ENCODE measurements at places on chromosomes 6 and 20.

DNA sequence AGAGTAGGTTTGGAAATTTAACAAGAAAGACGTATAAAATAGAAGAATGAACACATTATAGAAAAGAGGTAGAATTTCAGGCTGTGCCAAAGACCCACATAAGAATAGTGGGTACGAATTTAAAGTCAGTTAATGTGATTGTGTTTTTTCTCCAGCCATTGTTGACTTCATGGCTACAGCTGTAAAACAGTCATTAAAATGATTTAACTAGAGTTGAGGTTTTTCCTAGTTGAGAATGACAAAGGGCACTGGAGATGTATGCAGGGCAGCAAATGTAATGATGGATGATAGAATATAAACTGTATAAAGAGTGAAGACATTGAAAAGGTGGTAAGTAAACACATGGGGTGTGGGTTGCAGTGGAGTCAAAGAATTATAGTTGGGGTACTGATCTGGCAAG, 72.7 kb downstream of the LIN28B start:
- no peak for DNase-seq

DNA sequence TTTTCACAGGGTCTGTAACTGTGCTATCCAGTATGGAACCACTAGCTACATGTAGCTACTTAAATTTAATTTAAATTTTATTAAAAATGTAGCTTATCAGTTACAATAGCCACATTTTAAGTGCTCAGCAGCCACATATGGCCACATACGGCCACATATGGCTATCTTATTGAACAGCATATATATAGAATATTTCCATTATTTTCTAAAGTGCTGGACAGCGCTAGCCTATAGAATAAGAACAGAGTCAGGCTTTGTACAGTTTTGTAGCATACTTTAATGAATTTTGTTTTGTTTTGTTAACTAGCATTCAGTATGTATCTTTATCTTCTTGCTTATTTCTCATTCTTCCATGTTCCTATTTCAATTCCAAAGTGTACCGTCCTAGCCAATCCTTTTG, 118.4 kb downstream of the JAG1 start:
- no peak for DNase-seq

DNA sequence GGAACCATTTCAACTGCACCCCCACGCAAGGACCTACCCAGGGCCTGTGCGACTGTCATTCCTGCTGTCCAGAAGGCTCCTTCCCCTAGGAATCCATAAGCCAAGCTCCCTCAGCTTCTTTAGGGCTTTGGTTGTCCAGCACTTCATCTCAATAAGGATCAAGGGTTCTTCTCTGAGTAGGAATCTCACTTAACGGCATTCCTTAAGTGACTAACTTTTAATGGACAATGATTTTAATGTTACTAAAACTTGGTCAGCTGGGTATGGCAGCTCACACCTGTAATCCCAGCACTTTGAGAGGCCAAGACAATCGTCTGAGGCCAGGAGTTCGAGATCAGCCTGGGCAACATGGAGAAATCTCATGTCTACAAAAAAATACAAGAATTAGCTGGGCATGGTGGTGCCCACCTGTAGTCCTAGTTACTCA, 13.4 kb downstream of the UBE2V1 start:
- DNase-seq, result no peak

DNA sequence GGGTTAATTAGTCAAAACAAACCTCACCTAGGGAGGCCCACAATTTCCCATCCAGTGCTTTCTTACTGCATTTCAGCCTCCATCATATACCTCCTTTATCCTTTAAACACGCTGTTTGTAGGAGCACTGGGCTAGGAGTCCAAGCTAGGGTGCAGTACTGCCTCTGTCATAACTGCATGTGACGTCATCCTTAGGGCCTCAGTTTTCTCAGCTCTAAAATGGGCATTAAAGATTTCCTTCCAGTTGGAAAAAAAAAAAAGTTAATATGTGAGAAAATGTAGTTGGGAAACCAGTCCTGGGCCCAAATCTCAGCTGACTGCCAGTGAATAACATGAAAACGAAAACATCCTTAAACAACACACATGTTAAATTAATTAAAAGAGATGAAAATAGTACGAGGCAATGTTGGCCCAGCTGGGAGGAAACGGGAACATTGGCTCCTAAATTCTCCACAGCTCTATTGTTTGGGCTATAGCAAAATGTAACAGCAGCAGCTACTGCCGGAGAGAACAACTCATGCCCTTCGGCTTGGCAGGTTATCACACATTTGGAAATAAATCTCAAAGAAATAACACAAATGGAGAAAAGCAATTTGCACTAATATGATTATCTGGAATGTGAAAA, 79.9 kb upstream of the CCDC167 start:
- no peak for DNase-seq

DNA sequence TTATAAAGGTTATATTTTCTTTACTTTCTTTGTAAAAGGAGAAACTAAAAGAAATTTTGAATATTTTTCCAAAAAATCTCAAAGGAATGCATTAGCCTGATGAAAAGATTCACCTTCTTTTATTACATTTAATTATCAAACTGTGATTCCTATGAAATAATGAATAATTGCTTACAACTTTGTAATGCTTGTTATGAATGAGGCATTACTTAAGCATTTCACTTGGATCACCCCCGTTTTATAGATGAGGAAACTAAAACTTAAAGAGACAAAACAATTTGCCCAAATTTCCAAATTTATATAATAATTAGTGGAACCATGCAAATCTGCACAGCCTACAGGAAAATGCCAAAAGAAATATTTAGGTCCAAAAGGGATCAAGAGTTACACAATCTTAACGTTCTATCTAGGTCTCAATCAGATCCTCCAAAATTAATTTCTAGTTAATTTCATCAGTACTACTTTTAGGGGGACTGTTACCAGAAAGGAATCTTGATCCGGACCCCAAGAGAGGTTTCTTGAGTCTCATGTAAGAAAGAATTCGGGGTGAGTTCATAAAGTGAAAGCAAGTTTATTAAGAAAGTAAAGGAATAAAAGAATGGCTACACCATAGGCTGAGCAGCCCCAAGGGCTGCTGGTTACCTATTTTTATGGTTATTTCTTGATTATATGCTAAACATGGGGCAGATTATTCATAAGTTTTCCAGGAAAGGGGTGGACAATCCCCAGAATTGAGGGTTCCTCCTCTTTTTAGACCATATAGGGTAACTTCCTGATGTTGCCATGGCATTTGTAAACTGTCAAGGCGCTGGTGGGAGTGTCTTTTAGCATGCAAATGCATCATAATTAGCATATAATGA, 288.0 kb downstream of the ADGB start:
- DNase-seq, result no peak

DNA sequence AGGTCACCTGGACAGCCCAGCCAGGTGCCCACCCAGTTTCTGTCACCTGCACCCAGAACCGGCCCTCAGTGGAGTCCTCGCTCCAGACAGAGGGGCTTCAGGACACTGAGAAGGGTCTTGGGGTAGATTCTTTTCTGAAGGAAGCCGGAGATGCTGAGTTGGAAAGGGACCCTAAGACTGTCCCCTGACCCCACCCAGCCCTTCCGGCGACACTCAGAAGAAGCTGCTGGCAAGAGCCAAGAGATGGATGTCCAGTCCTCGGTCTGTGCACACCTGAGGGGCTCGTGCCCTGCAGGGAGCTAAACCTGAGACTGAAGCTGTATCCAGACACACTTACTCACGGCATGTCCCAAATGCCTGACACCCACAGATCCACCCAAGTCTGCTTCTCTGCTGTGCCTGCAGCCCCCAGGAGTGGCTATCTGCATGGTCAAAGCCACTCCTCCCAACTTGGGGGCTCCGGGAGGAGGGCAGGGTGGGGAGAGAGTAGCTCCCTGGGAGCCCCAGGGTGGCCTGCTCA, 20.2 kb downstream of the NTSR1 start:
- DNase-seq, result no peak

GRCh38 chr20:6663104-6663503, 104.4 kb upstream of the BMP2 start:
- no peak for DNase-seq

DNA sequence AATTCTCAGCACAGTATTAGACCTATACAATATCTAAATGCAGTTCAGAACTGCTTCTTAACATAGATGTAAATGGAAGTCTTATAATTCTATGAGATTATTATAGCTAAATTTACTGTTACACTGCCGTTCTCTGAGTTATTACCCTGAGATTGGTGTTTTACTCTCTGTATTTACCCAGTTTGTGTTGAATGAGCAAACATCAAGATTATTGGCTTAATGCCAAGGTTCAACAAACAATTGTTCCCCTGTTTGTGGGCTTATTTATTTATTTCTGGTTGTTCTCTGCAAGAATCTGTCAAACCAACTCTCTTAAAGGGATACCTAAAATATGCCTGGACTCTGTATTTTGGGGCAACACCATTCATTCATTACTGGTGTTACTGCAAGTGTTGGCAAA, 5.2 kb upstream of the STMND1 start:
- no peak for DNase-seq

DNA sequence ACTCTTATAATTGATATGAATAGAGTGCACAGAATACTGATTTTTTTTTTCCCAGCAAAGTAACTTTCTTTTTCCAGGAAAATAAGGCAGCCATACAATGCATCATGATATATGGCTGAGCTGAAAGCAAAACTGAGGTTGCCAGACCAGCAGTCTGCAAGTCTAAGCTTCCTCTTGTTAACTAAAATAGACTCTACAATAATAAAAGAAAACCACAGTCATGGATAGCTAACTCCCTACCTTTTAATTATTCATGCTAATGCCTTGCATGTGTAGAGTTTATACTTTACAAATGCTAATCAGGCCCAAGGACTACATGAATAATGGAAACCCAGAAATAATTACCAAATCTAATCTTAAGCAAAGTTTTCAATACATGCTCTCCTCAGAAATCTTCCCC, 47.4 kb downstream of the MAP7 start:
- DNase-seq, result no peak

DNA sequence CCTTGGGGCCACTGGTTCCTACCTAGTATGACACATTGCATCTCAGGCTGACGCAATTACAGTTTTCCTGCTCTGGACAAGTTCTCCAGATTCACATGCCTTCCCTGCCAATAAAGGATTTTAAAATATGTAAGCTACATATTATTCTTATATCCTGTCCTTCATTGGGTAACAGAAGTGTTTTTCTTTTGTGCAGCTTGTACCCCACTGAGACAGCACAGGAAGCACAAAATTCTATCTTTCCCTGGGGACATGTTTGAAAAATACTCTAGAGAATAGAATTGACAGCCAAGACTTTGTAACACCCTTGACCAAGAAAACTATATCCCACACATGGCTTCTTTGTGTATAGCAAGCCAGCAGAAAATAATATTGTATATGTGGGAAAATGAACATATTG, 456.8 kb downstream of the MAFB start:
- DNase-seq, result no peak

DNA sequence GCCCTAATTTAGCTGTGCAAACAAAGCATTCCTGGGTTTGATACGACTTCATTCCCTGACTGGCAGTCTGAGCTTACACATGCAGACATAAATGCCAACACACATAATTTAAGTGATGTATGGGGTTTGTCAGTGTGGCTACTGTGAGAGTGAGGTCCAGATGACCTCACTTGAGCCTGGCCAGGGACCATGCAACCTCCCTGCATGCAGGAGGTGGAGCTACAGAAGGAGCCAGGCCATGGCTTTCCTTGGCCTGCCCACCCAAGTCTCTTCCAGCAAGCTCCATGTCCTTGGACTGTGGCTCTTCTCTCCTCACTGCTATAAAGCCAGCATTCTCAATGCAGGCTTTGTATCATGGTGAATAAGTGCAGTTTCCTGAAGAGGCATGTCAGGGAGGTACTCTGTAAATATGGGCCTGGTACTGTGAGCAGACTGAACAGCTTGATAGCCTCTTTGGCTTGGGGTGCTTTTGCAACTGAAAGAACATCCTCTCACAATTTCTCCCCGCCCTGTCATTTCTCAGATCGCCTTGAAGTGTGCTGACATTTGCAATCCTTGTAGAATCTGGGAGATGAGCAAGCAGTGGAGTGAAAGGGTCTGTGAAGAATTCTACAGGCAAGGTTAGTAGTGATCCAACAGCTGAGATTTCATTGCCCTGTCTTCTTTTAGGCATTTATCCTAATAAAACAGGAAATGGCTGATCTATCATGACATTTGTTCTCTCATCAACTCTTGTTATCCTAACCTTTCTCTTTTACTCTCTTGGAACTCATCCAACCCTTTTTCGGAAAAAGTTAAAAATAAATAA, 69.2 kb downstream of the MTFR2 start:
- DNase-seq, result no peak

DNA sequence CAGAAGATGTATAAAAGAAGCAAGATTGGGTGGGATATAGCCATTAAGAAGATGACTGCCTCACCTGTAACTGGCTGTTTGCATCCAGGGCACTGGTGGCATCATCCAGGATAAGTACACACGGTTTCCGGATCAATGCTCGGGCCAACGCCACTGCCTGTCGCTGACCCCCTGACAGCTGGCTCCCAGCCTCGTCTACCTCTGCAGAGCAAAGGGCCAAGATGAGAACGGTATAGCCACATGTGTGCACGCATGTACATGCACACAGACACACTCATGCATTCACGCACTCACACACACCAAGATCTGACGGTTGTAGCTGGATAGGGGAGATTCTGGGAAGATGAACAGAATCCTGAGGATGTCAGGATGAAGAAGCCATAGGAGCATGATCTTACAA, 3.2 kb upstream of the PSMB8 start:
- no peak for DNase-seq

DNA sequence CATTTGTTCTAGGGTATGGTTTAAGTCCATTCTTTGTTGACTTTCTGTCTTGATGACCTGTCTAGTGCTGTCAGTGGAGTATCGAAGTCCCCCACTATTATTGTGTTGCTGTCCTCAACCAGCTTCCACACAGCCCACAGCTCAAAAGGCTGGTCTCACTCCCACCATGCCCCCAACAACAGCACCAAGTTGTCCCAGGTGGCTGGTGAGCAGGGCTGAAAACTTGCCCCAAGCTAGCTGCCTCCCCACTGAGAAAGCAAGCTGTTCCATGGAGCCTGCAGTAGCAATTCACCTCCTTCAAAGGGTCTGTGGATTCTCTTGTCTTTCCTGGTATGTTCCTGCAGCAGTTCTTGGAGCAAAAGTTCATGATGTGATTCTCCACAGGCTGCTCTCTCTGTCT, 221.0 kb downstream of the SYNDIG1 start:
- no peak for DNase-seq

DNA sequence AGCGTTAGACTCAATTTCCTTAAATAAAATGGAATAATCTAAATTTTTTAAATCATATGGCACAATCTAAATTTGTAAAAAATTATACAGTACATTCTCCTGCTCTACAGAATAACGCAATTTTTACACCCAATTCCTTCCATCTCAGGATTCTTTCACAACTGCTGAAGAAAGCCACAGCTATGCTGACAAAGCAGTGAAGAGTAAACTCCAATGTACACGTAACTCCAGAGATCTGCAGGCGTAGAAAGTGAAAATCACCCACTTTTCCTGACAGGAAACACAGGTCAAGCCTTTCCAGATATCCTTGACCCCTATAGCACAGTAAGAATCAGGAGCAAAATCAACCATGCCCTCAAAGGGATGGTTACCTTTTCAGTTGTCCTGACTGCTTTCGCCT, 27.4 kb downstream of the EPHA7 start:
- DNase-seq, result no peak
